ENCODE measurements at places on chromosomes 5 and 9.

- DNase-seq, result no peak
These were observed 18.6 kb downstream of the RGMB start for GRCh38 chr5:98791898-98792580.

DNA sequence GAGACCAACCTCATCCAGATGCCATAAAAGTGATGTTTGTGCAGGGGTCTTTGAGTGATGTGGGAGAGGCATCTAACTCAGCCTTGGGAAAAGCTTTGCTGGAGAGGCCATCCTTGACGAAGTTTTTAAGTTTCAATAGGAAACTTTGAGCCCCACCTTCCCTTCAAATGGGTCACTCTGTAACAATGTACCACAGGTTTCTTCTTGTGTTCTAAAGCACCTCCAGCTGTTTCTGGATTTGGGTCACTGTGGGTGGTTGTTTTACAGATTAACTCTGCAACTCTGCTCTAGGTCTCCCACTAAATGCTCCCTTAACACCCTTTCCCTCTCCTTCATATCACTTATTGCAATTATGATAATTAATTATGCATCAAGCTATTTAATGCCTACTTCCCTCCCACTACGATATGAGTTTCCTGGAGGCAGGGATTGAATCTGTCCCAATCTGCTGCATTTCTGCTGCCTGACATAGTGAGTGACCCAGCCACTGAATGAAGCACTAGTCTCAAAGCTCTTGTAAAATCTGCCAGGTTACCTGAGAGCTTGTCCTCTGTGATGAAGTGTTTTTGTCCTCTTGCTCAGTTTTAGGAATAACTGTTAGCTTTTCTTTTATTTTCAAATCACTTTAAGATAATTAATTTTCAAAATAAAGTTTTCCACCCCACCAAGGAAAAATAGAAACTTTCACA lies 60.5 kb upstream of the PUM3 start:
- no peak for DNase-seq

DNA sequence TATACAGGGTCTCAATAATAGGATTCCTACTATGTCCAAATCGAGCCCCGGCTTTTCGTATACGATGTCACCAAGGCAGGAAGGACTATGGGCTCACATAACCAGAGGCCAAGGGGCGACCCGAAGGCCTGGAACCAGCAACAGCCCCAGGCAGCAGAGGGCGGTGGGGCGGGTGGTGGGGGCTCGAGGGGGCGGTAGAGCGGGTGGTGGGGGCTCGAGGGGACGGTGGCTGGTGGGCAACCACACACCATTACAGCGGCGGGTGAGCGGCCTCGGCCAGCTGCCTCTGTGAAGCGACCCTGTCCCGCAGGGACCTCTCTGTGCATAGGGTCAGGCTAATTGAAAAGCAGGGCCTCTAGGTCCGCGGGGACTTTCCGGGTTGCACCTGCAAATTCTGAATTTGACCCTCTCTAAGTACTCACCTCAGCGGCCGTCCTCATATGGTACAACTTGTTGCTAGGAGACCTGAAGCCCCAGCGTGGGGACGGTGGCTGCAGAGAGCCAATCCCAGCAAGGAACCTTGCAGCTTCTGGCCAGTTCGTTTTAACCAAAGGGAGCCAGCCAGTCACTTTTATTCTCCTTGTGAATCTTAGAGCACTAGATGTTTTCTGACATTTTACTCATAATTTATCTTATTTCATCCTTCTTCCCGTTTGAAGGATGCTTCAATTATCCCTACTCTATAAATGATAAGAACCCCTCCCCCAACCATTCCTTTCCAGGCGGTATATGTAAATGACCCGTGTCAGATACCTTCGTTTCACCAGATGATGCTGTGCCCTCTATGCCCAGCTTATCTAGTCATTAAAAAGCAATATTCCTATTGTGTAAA lies at the start of gene NME5:
Gene NME5, minus strand, starts transcription at position 480 of the 832 bp plus-strand sequence. CDS start 648 bp downstream, outside the sequence.
- DNase-seq, result no peak

GRCh38 chr5:91417219-91417618 lies 34.1 kb upstream of the ARRDC3 start:
- DNase-seq, result no peak

DNA sequence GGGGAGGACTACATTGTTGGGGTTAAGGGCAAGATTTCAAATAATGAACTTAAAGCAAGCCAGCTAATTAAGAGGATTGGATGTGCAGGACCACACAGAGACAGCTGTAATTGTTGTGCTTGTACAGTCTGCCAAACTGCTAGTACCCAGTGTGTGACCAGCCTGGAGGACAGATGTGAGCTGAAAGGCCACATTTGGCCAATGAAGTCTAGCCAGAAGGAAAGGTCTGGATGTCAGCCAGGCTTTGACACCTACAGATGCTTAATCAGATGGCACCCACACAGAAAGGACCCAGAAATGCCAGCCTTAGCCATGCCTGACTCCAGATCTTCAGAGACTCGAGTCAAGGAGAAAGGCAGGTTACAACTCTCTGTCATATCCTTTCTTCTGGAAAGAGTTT lies 491.1 kb downstream of the KIF4B start:
- no peak for DNase-seq

- no peak for DNase-seq
These were observed 264.8 kb upstream of the TRIM32 start for GRCh38 chr9:116422119-116422979.

- no peak for DNase-seq
These were observed 17.7 kb downstream of the ANGPTL2 start for GRCh38 chr9:127104581-127105311.

GRCh38 chr5:172795318-172795977 lies 24.5 kb upstream of the DUSP1 start:
- no peak for DNase-seq

DNA sequence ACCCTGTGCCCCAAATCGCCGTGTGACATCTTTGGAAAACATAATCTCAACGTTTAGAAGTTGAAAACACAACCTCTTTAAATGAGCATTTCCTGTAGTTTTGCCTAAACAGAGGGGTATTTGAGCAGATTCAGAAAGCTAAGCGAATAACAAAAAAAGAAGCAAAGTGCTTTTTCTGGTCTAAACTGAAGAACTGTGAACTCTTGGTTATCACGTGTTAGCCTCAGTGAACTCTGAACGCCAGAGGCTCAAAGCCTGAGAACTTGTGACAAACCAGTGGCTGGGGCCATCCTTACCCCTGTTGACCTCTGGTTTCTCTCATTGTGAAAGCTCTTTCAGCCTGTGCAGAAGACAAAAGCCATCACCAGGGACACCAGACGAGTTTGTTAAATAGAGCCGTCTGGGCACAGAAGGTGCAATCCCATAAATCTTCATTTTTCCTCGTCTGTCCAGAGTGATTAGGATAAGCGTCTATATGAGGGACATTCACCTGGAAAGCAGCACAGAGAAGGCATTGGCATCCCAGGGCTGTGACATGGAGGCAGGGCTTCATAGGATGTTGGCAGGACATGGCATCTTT lies 61.4 kb upstream of the ICE1 start:
- no peak for DNase-seq

DNA sequence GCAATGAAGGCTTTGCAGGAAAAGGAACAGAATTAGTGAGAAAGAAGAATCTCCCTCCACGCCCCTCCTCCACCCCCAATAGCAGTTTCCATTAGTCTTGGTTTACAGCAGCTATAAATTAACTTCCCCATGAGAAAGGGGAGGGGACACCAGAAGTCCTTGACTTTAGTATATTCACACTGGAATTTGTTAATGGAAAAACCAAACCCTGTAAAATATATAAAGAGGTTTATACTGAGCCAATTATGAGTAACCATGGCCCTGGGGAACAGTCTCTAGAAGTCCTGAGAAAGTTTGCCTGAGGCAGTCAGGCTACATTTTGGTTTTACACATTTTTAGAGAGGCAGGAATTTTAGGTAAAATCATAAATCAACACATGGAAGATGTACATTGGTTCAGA lies 88.5 kb downstream of the ALDH1A1 start:
- DNase-seq, result no peak

GRCh38 chr9:110707419-110707818 lies 38.8 kb downstream of the MUSK start:
- no peak for DNase-seq

GRCh38 chr5:108900668-108901067 lies 153.0 kb downstream of the FER start:
- DNase-seq, result no peak

DNA sequence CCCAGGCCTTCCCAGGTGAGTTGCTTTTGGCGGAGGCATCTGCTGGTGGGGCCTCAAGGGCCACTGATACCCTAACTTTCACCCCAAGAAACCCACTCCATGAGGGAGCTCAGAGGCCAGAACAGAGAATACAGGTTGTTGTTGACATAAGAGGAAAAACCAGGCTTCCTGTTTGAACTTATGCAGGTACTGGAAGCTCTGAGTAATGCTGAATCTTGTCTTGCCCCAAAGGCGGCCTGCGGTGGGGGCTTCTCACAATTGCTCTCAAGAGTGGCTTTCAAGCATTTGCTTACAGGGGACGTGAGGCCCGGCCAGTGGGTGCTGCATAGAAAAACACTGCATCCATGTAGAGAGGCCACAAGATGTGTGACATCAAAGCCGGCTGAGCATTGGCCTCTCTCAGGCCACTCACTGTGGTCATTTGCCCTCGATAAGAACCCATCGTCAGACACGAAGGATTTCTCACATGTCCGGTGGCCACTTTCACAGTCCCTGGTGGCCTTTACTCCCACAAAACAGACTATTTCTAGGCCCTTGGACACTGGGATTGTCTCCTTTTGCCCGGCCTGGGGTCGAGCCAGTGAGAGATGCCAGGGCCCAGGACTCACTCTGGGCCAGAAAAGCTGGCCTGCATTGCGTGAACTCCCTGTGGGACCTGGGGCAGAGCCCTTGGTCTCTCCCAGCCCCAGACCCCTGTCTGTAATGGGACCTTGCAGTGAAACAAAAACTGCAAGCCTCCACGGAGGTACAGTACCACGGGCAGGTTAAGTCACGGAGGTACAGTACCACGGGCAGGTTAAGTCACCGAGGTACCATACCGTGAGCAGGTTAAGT lies 34.5 kb upstream of the TCF7 start:
- DNase-seq, result peak; percentile 58

DNA sequence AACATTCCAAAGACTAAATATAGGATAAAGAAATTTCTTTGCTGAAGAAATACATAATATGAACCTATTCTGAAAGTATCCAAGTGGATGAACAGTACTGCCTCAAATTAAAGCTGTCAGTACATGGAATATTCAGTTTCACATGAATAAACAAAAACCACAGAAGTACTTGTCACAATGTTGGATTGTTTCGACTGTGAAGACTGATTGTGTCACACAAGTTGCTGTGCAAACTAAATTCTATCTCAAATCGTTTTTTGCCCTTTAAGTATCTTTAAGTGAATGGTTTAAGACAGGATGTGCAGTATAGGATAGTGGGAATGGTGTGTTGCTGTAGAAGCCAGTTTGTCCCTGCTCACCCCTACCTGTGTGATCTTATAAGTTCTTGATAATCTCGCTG lies 137.4 kb upstream of the OTULINL start:
- DNase-seq, result no peak

DNA sequence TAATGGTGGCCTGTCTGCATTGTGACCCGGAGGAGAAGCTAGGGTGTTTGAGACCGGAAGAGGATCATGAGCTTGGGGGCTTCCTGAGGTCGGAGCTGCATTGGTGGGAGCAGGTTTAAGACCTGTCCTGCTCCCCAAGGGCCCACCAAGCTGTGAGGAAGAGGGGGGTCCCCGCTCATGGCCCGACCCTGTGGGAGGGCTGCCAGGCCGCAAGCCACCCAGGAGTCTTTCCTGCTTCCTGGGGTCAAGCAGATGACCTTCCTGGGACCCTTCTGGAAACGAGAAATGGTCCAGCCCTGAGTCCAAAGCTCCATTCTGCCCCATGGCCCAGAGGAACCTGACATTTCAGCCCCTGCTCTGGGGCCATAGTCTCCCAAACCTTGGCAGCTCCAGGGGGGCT lies 61.5 kb upstream of the RNU6ATAC start:
- DNase-seq, result no peak

DNA sequence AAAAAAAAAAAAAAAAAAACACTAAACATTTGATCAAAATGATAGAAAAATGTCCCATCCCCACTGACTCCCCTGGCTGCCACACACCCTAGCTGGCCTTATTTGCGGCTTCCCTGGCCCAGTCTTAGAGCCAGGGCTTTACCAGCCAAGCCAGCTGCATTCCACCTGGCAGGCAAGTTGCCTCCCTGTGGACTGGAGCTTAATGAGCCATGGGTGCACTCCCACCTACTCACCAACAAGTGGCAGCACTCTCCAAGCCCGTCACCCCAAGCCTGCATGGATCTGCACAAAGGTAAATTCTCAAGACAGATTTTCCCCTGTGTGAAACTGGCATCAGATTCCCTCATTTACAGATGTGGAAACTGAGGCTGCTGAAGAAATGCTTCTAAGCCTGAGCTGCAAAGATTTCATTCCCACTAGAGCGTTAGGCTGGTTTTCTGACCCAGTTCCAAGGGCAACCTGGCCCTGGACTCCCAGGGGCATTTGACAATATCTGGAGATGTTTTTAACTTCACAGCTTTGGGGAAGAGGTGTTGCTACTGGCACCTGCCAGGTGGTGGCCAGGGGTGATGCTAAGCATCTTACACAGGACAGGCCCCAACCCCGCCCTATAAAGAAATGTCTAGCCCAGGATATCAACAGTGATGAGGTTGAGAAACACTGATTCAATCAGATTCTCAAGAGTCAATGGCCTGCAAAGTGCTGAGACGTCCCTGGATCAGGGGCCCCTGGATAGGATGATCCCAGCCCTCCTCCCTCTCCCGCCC lies 21.9 kb upstream of the VDAC1 start:
- peak; percentile 31 for DNase-seq

DNA sequence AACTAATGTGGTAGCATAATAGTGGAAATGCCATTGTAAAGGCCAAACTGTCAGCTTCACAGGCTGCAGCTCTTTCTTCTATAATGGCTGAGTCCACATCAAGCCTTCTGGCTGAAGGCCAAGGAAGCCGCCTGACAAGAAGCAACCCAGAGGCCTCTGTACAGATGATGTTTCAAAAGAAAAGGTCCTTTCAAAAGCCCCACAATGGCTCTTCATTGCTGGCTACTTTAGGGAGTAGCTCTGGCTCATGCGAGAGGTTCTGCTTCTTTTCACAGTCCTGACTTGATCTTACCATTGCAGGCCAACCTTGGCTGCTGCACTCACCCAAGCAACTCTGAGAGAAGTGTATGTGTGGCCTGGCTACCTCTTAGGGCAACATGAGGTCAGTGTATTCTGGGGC lies 54.5 kb upstream of the EQTN start:
- DNase-seq, result no peak

DNA sequence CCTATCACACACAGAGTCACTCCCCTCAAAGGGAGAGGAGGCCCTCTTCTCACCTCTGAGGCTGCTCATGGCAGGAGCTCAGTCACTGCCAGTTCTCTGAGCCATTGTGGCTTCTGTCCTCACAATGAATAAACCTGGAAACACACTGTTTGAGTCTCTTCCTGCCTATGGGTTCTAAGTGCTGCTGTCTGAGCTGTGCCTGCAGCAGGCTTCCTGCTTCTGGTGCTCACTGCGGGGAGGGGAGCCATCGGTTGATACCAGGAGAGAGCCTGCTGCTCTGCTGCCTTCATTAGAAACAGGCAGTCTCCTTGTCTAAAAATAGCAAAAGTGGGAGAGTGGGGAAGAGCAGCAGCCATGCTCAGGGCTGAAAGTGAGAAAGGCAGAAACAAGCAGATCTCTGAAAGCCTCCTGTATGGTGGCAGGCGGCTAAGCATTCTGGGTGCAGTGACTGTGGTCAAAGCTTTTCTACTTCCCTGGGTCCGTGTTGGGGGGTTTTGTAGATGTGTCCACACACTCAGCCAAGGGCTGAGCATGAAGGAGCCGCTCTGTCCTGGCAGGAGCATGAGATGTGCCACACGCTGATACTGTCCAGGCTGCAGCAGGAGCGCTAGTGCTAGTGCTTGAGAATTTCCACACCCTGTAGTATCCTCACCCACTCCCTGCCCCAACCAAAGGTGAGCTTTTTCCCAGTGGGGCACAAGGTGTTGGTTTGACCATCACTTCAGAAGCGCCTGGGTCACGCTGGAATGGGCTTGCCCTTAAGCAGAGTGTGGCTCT lies 34.2 kb downstream of the PRKACG start:
- no peak for DNase-seq

Measured in activated T-cell treated with anti-CD3 and anti-CD28 coated beads for 4 hours (primary cell).